ENCODE measurements at places on chromosomes 7 and 10.

GRCh38 chr10:94583124-94583523, 37.5 kb downstream of the HELLS start:
- DNase-seq = no peak

DNA sequence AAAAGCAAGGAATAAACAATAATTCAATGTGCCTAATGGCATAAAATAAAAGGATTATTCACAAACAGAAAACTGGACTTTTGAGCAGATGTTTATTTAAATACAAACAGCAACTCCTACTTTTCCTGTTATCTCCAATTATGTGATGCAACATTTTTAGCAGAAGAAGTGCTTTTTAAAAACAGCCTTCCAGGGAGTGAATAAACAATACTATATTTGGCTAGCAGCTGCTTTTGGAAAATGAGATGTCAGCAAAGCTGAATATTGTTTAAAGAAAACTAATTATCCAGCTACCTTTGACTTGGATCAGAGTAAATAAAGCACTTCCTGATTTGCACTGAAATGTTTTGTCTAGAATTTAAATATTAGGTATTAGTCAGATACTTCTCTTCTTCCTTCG, 23.2 kb downstream of the CDK1 start:
- no peak for DNase-seq

DNA sequence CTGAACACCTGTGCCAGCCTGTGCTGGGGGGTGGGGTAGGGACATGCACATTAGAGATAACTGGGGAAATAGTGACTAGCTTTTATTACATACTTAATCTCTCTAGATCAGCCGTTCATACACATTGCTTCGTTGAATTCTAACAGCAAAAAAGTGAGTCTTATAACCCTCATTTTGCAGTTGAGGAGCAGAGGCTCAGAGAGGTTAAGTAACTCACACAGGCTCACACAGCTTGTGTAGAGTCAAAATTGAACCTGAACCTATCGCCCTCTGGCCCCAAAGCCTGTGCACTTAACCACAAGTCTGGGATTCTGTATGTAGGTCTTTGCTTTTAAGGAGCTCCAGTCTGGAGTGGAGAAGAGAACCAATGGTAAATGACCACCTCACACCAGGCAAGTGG, 59.9 kb downstream of the CDH23 start:
- no peak for DNase-seq

DNA sequence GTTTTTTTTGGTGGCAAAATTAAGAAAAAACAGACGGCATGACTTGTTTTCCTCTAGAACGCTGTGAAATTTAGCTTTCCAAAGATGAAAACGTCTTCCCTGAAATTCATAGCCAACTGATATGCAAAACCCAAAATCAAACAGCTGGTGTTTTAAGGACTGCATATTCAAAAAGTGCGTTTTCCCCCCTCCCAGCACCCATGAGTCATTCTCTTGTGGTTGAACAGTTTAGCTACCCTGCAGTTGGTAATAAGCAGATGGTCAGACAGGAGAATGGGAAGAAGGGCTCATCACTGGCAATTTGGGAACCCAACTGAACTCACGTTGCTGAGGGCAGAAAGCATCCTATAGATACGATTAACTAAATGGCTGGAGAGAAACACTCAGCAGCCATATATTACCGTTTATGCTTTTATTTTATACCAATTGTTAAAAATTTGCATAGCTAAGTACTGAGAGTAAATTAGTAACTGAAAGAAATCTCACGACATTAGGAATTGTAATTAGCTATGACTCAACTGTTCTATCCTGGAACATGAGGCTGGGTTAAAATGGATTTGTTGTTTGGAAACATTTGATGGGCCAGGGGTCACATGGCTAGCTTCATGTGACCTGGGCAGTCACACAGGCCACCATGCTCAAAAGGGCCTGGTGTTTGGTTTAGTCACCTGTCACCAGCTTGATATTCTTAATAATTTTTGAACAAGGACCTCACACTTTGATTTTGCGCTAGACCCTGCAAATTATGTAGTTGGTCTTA, 343.1 kb downstream of the PHTF2 start:
- no peak for DNase-seq

- DNase-seq = no peak
Measured at GRCh38 chr7:93883078-93883916, 7.3 kb downstream of the TFPI2 start.

DNA sequence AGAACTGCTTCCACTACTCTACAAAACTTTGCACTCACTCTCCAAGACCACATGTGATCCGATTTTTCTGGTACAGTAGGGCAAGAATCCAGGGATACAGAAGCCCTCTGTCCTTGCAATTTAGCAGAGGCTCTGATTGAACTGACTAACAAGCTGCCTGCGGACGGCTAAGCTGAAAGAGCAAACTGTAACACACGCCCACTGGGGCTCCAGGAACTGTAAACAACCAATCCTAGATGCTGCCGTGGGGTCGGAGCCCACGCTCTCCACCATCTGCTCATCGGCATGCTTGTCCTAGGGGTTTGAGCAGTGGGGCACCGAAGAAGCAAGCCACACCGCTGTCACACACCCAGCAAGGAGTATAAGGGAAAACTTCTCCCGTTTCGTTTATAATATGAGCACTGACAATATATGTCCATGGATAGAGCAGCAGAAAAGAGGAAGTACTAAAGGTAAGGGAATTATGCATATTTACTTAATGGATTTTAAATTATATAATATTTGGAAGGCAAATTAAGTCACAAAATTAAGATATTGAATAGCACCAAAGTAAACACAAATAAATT, 634.4 kb upstream of the POT1 start:
- no peak for DNase-seq

DNA sequence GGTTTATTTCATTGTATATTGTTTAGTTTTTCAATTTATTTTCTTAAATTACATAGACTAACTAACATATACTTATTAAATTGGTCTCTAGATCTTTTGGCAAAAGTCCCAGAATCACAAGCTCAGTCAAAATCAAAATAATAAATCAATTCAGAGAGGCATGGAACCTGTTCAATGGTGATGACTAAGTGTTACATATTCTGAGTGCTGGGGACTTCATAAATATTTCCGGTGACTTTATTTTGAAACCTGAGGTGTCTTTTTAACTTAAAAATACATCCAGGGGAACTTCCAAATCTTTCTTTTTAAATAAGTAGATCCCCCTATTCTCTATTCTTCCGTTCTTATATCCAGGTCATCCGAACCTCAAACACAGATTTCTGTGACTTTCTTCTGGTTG, 89.6 kb upstream of the ZNF804B start:
- no peak for DNase-seq

GRCh38 chr10:21724020-21724589, 190.1 kb downstream of the MLLT10 start:
- DNase-seq = no peak

DNA sequence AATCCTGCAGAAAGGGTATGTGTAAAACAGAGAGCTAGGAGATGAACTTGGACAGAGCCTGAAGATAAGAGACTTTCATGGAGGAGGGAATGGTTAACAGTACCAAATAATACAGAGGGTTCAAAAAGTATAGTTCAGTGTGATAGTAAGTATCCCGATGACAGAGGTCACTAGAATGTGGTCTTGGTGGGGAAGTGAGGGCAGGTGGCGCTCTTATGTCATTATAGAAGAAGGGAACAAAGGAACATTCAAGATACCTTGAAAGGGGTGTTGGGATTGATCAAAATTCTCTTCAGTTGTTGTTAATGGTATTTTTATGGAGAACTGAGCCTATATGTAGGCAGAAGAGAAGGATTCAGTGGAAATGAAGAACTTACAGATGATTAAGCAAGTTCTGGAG, 312.5 kb downstream of the SUGCT start:
- no peak for DNase-seq

- DNase-seq = no peak
Measured at GRCh38 chr7:55425141-55425752, 60.1 kb downstream of the LANCL2 start.

GRCh38 chr10:58531084-58531695, 18.5 kb downstream of the BICC1 start:
- peak; percentile 32 for DNase-seq

GRCh38 chr10:94035982-94036765, 42.4 kb downstream of the PLCE1 start:
- no peak for DNase-seq

DNA sequence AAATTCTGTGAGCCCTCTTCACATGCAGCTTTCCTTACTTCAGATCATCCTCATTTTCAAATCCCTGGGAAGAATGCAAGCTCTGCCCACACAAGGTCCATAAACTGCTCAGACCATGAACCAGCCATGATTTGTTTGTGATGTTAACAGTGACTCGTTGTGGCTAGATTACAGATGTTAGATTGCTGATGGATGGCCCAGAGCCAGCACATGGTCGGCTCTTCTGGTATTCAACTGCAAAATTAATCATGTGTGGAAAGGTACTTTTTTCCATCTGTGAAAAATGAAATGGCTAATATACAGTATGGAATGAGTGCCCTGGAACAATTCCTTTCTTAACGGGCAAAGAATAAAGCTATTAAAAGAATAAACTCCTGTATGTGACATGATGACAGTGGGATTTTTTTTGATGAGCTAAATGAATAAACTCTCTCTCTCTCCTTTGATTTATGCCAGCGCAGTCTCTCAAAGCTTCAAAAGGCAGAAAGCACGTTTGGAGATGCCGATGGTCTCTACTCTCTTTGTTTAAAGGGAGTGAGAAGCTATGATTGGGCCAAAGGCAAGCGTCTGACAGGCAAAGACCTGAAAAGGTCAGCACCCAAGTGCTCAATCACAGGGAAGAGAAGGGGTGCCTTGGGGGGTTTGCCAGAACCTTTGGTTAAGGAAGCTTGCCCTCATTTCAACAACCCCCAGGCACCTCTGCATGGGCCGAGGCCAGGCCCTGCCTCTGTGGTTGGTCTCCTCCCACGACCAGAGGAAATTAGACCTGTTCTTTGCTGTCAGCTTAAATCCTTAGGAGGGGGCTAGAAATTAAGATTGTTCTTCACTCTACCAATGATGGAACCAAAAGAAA, 444.0 kb upstream of the NFE2L3 start:
- DNase-seq = no peak

DNA sequence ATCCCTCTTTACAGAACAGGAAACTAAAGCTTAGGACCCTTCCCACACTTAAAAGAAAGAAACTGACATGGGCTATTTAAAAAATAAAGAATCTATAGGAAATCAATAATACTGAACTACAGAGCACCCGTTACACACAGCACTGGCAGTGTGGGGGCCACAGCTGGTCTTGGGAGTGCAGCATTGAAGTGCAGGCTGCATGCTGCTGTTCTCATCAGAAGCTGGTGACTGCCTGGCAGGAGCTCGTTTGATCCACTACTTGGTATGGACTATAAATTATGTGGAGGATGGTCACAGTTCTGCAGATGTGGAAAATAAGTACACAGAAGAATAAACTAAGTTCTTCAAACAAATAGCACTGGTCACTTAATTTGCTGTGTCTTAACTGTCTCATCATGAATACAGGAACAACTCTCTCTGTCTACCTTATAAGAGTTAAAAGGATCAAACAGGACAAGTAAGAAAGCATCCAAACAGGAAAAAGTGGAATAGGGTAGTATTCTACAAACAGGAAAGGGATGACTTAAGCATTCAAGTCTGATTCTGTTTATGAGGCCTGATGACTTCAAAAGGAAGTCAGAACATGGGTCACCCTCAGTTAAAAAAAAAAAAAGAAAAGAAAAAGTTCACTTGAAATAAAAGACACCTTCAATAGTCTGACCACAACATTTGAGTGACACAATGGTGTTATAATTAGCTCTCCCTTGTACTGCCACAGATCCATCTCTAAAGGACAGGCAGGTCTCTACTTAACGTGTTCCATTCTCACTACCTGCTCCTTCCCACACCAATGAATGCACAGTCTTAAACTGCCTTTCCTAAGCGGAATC, 21.0 kb downstream of the DOCK4 start:
- no peak for DNase-seq

- no peak for DNase-seq
Measured at GRCh38 chr10:17003651-17004286, 125.8 kb downstream of the CUBN start.

- no peak for DNase-seq
Measured at GRCh38 chr10:76491216-76491615, 1059.8 kb downstream of the LRMDA start.

DNA sequence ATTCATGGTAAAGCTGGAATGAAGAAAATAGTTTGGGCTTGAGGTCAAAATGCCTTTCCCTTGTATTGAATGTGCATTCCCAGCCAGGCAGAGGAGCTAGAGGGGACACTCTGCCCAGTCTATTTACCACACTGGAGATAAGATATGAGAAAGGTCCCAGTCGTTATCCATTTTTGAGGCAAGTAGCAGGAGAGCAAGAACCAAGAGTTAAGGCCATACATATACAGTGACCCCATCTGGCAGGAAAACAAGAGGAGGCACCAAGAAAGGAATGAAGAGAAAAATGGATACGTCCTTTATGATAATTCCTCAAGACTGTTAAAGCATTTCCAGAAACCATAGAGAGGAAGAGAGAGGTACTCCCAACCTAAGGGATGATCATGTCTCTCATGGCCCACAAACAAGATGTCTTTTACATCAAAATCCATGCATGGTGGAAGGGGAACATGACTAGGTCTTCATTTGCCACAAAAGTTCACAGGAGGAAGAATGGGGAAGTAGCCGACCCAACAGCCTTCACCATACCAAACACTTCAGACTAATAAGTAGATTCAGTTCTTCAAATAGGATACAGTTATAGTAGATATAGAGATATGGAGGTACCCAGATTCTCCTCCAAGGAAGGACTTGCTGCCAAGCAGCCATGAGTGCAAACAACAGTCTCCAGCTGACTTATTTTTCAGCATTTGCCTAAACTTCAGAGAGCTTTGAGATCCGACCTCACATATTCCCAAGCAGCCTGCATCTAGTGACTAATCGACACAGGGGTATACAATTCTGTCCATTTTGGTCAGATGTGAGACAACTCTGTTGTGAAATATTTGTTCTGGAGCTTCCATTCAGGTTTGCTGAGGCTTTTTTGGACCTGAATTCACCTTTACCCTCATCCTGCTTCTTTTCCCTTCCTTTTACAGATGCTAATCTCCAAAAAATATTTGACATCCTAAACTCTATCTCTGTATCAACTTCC, 61.1 kb upstream of the CCDC71L start:
- DNase-seq = no peak

GRCh38 chr7:55504967-55505658, 67.2 kb downstream of the VOPP1 start:
- no peak for DNase-seq

DNA sequence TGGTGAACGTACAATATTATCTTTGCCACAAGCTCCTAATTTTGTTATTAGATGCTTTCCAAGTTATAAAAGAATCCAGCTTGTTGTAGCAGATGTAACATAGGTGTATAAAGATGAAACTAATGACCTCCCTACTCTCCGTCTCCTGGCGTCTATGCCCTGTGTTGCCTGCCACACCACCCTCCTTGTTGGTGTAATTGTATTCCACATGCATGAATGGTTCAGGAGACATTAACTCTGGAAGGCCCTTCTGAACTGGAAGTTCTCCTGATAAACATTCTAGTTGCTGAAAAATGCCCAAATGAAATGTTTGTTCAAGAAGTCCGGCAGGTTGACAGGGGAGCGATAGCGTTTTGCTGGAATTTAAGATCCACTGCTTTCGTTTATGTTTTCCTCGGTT, 53.9 kb upstream of the SEPHS1 start:
- no peak for DNase-seq

GRCh38 chr10:122297583-122297982, 26.5 kb downstream of the BTBD16 start:
- DNase-seq = no peak

All from heart right ventricle (tissue), 16 donors.